T-cell (primary cell): ENCODE measurements at places on chromosomes 5 and 9.

GRCh38 chr9:6938447-6938846 lies 180.7 kb downstream of the KDM4C start:
- no peak for DNase-seq

- DNase-seq: no peak
These were observed 6.2 kb downstream of the ZBED3 start for GRCh38 chr5:77080905-77081304.

DNA sequence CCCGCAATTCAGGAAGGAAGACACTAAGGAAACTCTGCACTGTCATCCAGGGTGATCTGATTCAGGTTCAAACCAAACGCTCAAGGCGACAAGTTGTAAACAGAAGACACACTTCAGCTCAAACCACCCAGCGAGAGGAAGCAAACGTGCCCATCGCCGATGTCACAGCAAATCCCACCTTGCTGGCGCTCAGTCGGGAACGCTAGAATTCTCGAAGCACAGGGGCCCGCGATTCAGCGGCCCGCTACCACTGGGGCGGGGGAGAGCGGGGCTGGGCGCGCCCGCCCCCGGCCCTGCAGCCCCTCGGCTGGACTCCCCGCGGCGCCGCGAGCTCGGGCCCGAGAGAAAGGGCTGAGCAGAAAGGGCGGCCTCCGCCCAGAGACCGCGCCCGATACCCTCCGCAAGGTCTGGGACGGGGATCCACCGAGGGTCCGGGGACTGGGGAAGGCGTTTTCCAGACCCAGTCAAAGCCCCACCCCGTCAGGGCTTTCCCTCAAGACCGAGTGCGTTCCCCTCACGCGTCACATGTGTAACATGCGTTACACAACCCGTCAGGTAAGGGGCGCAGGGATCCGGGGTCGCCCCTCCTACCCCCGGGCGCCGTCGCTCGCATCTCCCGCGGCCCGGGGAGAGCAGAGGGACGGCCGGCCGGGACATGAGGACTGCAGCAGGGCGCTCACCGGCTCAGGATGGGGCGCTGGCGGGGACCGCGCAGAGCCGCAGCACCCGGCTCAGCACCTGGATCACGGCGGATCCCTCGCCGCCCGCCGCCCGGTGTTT lies 469 bp downstream of the AGTPBP1 start:
- DNase-seq: peak; percentile 49

DNA sequence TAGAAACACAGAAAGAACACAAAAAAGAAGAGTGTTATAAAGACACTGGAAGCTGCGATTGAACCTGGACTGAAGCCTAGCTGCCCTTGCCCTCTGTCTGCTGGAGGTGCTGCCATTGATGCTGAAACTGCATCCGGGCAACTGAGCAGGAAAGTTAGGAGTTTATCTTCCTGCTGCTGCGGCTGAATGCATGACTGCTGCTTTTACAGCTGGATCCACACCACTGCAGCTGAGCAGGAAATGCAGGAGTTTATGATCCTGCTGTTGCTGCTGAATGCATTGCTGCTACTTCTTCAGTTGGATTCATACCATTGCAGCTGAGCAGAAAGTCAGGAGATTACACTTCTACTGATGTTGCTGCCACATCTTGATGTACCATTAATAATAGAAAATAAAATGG lies 21.8 kb upstream of the JAKMIP2 start:
- DNase-seq: no peak

DNA sequence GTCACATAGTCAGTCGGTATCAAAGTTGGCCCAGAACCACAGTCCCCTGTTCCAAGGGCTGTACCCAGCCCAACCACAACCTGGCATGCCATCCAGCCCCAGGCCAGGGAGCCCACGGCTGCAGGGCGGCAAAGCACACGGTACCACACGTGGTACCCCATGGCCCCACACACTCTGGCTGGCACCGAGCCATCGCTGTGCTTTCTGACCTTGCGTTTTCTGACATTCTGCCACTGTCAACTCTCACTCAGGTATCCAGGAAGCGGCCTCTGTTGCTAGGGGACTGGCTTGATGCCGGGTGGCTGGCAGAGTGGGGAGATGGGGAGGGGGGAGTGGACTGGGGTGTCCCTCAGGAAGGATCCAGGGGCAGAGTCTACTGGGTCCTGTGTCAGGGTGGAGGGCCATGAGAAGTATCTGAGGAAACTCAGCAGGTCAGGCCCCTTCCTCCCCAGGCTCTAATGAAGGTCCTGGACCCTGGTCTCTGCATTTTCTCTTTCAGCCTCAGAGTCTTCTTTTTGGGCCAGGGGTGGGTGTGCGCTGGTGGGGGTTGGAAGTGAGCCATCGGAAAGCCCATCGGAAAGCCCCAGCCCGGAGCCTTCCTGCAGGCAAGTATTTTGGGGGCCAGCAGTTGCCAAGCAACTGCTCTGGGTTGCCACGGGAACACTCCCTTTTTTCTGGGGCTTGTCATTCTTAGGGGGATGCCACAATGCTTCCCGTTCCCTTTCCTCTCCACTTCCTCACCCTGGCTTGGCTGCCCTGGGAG lies 21.0 kb upstream of the RALGDS start:
- peak; percentile 82 for DNase-seq

DNA sequence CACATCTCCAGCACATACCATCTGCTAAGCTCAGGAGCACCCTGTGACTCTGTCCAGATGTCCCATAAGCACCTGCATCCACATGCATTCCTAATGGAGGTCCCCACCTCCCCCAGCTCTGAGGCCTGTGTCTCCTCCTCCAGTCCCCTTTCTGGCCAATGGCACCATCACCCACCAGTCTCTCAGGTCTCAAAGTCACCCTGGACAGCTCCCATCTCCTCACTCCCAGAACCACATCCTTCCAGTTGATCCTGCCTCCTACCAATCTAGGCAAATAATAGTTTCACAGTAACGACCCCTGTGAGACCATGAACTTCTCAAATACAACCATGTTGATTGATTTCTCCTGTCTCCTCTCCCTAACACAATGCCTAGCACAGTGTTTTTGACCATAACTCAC lies 40.1 kb downstream of the GGTA1 start:
- no peak for DNase-seq

GRCh38 chr5:161216877-161217276 lies 329.6 kb downstream of the GABRB2 start:
- no peak for DNase-seq

GRCh38 chr5:177409043-177409801 lies at the start of gene F12:
TSS of gene F12 (minus strand) at chr5:177409564. CDS start at chr5:177409527, 37 bp downstream.
- no peak for DNase-seq

GRCh38 chr5:154470947-154471870 lies 6.8 kb downstream of the HAND1 start:
- DNase-seq: no peak

GRCh38 chr9:104810421-104811339 lies 46.8 kb downstream of the NIPSNAP3B start:
- no peak for DNase-seq

GRCh38 chr5:146441896-146442295 lies 5.2 kb upstream of the TCERG1 start:
- no peak for DNase-seq

DNA sequence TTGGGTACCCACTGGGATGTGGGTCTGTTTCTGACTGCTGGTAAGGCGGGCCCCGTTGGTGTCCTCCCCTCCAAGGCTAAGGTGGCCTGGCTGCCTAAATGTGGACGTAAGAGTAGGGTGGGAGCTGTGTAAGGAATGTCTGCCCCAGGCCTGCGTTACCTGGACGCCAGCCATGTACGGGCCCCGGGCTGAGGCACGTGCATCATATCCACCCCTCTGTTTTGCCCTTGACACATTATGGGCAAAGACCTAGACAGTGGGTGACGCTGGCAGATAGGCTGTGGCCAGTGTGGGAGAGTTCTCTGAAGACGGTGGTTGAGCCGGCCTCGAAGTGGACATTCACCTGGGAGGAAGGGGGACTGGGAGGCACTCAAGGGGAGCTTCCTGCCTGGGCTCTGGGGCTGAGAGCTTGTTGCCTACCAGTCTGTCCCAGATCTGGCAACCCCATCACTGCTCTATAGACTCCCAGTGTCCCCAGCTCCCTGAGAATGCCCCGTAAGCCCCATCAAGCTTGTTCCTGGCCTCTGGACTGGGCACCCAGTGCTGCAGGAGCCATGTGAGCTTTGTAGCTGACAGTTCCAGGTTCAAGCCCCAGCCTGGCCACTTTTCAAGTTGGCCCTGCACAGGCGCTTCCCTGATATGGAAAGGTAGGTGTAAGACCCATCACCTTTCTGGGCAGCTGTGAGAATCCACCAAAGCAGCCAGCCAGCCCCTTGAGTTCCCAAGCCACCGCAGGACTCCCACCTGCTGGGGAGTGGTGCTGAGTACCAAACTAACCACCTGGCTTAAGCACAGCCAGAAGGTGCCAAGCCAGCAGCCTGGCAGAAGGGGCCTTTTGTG lies 3.2 kb upstream of the PRR7 start:
- no peak for DNase-seq

- no peak for DNase-seq
These were observed 542.1 kb downstream of the BNC2 start for GRCh38 chr9:16328349-16328748.

- DNase-seq: no peak
These were observed 2.6 kb upstream of the SEMA6A start for GRCh38 chr5:116577064-116577788.

GRCh38 chr5:73757416-73757815 lies 131.4 kb downstream of the ARHGEF28 start:
- no peak for DNase-seq

- DNase-seq: no peak
These were observed 26.6 kb upstream of the GLDC start for GRCh38 chr9:6672118-6672517.

- DNase-seq: no peak
These were observed 15.8 kb downstream of the CDH6 start for GRCh38 chr5:31209334-31209733.

DNA sequence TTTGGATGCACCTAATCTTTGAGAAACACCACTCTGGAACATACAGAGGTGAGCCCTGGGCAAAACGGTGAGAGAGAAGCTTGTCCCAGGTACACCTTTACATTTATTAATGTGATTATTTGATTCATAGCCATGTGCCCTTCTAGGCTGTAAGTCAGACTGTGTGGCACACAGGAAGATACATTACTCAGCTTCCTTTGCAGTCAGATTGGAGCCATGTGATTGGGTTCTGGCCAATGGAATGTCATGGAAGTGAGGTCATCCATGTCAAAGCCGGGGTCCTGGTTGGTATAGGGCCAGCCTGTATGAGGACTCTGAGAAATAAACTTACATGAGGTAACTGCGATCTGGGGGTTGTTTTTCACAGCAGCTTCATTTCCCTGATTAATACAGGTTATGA lies 106.8 kb upstream of the CD180 start:
- no peak for DNase-seq

- DNase-seq: no peak
These were observed 122.5 kb downstream of the MCTP1 start for GRCh38 chr5:95162231-95162992.

GRCh38 chr5:140225396-140225795 lies 50.4 kb downstream of the CYSTM1 start:
- no peak for DNase-seq

- DNase-seq: no peak
These were observed 204.8 kb downstream of the CDH9 start for GRCh38 chr5:26833596-26833995.

GRCh38 chr9:99835581-99835980 lies 13.9 kb downstream of the NR4A3 start:
- no peak for DNase-seq

DNA sequence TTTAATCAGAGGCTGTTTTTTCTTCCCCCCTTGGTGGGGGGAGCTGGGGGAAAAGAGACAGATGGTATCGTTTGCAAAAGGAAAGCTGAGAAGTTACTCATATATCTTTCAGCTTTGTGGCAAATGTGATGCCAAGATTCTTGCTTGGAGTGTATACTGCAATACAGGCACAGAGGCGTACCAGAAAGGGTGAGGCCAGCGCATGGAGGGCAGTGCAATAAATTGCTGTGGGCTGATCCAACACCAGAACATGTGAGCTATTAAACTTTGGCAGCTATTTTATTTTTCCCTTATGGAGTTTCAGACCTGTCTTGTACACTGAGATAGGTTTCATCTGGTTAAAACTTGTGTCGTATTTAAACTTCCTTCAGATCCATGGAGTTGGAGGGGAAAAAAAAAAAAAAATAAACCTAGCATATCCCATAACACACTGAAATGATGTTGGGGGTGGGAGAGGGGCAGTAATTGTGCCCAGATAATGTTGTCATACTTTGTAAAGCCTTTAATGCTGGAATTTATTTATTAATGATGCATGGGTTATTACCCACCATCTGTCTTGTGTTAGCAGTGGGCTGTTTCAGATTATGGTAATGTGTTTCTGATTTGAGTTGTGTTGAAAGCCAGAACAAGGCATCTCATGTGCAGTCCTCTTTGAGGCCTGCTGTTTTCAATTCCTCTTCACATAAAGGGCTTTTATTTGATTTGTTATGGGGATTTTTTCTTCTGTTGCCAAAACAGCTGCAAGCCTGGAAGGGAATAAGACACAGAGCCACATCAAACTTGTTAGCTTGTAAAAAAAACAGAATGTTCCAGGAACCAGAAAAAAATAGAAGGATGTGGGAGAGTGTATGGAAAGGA lies 891.3 kb downstream of the TLE1 start:
- no peak for DNase-seq

DNA sequence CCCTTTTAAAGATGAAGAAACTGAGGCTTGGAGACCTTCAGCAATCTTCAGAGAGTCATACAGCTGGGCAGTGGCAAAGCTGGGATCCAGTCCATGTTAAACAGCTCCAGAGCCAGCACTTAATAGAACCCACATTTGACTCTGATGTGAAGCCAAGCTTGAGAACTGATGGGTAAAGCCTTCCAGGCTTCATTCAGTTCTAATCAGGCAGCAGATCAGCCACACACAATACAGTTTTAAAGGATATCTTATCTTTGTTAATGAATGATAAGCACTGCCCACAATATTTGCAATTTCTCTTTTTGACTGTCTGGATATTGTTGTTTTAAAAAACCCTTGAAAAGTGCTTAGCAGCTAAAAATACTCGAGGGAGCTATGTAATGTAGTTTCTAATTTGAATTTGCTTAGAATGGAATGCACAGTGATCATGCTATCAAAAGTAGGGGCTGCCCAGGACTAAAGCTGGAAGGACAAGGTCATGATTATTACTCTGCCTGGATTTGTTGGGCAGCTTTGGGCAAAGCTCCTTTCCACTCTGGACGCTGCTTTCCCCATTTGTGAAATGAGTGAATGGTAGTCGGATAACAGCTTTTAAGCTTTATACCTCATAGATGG lies 31.3 kb upstream of the HTR4 start:
- DNase-seq: no peak

- DNase-seq: no peak
These were observed 278.1 kb downstream of the AOPEP start for GRCh38 chr9:95004411-95005277.

GRCh38 chr9:110447476-110447875 lies 109.8 kb upstream of the TXNDC8 start:
- no peak for DNase-seq

DNA sequence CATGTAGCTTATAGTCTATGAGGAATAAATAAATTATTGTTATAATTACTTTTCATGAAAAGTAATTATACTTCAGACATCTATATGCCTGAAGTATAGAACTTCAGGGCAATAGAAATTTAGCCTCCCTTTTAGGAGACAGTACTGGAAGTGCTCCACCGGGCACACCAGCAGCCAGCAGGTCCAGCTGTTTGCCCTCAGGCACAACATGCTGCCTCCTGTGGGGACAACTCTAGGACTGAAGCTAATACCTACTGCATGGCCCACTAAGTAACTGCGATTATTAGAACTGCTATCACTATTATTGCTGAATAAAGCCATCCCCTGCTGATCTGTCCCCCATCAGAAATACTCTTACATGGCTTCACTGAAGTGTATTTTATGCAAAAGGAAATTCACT lies 329.6 kb downstream of the MED10 start:
- no peak for DNase-seq
